ENCODE measurements at places on chromosomes 7 and 10.

DNA sequence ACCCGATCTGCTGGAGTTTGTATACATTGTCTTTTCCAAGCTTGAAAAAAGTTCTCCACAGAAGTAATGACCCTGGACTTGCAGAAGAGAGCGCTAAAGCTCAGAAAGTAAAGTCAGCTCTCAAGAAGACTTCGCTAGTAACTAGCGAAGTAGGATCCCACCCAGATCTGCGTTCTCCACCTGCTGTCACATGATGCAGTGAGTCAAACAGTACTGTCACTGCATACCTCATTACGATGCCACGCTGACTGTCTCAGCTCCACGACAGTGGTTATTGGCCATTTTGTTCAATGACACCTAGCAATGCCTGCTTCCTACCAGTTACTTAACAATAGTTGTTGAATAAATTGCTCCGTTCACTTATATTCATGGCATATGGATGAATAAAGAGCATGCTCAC lies 29.7 kb upstream of the SEC61G start:
- DNase-seq, result peak; percentile 86

- DNase-seq, result no peak
Measured at GRCh38 chr7:73761854-73762658, 8.0 kb downstream of the CLDN3 start.

DNA sequence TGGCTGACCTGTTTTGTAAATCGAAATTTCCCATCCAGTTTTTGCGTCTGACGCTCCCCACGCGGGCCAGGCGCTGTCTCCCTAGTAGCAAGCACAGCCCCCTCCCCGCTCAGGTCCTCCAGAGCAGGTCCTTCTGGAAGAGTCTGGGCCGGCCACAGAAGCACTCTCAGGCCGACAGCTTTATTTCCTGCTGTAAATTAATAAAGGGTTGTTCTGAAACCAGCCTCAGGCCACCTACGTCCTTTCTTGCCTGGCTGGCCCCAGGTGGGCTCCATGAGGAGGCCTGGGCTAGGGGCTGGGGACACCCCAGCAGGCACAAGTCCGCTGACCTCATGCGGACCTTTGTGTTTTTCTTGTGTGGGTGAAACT lies 35.2 kb downstream of the CAMK2B start:
- no peak for DNase-seq

- DNase-seq, result no peak
Measured at GRCh38 chr7:90945104-90945787, 319.0 kb upstream of the FZD1 start.

- DNase-seq, result no peak
Measured at GRCh38 chr10:78980815-78981214, 88.0 kb upstream of the ZMIZ1 start.

DNA sequence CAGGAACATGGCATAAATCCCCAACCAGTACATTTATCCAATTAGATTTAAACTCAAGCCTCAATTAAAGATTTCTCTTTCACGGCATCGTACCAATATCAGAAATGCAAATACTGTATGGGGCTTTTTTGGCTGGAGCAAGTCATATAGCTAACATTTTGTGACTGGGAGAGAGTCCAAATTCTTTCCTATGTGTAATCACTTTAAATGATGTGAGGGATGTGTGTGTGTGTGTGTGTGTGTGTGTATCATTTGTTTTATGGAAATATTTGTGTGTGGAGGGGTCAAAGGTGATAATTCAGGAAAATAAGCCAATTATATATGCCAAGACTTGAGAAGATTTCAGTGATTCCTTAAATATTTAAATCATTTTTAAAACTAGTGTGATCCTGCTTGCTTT lies 196.6 kb downstream of the TRIL start:
- no peak for DNase-seq

DNA sequence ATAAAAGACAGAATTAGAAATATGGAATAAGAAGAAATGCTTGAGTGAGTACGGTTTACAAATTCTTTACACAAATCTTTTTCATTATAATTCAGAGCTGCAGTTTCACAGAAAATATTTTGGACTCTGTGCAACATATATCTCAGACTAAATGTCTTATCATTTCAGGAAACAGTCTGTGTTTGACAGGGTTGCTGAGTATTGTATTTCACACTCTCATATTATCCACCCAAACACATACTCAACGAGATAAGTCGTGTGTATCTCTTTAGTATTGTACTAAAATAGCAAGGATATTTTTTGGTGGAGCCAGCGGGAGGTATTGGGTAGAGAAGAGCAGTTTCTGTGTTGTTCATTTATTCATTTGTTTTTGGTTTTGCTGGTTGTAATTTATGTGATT lies 39.0 kb upstream of the SLC39A12 start:
- no peak for DNase-seq

- no peak for DNase-seq
Measured at GRCh38 chr7:94584113-94584512, 71.8 kb downstream of the SGCE start.

DNA sequence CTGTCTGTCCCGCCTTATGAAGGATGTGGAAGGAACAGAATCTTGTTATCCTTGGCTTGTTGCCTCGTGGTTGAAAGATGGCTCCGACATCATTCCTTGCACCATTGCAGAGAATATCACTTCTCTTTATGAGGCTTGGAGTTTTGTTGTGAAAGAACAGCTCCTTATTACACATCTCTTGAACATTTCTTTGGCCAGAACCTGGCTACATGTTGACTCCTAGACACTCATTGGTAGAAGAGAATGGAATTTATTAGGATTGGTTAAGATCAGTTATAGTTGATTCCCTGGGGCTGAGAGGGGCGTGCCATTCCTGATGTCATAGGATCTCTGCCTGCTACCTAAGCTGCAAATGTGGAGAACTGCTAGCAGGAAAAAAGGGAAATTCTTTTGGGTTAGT lies 180.5 kb upstream of the CTBP2 start:
- no peak for DNase-seq

DNA sequence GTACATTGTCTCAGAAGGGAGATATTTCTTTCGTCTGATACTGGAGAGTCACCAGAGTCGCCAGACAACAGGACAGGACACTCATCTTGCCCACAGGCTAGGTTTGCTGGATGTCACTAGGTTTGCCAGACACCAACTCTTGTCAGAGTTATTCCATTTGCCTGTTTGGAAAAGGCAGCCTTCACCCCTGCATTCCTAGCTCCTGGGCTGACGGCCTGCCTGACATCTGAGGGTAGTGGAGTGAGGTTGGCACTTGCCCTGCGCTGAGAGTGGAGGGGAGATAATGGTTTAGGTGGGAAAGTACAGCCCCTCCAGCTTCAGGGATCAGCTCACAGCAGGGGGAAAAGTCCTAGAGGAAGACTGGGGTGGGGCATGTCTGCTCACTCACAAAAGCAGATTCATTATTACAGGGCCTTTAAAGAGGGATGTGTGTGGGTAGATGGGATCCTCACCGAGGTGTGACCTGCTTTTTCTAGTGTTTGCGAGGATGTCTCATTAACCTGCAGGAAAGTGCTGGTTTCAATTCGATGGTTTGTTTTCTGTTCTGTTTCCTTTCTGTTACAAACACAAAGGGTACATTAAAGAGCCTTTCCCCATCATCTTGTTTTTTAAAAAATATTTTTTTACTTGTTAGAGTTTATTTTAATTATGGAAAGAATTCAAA lies 79.3 kb upstream of the TNS3 start:
- DNase-seq, result no peak

DNA sequence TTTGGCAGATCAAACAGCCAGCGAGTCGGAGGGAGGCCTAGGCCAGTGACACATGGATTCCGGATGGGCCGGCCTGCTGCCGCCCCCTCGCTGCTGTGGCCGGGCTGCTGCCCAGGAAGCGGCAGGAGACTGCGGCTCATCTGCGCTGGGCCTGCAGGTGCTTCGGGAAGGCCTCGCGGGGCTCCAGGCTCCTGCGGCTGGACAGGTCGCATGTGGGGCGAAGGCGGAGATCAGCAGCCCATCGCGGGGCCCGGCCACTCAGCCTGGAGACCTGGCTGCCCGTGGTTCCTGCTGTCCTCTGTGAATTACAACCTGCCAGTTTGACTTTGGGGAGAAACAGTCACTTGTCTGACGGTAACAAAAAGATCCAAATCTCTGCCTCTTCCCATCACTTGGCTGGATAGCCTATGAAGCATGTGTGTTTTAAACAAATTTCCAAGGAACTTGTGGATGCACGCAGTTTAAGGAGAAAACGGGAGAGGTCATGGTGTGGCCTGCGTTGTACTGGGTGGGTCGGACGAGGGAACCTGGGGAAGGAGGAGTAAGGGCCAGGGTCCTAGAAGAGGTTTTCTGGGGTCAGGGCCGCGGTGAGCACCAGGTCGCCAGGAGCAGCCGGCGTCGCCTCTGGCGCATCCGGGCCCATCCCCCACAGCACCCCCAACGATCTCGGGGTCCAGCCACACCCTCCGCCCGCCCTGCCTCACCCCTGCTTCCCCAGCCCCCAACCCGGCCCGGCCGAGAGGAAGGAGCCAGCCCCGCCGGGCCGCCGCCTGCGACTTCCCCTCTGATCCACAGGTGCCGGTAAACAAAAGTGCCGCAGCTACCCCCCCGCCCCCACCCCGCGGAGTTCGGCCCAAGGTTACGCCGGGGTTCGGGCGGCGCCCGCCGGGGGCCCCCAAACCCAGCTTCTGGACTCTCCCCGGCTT lies 1.6 kb downstream of the SPOCK2 start:
- no peak for DNase-seq

DNA sequence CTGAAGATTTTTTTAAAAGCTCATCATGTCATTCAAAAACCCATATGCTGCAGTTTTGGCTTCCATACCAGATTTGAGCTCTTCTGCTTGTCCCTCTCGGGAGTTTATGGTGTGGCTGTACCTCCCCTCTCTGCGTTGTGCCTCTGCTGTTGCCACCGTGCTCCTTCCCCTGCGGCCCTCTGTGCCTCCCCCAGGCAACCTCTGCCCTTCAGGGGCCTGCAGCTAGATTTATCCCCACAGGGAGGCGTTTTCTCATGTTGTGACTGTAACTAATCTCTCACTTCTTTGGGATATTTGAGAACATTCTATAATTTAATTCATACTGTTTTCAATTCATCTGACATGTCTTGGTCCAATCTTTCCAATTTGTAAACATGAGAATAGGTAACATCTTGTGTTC lies 52.7 kb downstream of the TASOR2 start:
- DNase-seq, result no peak

- DNase-seq, result no peak
Measured at GRCh38 chr10:93443481-93443880, 38.7 kb downstream of the MYOF start.

DNA sequence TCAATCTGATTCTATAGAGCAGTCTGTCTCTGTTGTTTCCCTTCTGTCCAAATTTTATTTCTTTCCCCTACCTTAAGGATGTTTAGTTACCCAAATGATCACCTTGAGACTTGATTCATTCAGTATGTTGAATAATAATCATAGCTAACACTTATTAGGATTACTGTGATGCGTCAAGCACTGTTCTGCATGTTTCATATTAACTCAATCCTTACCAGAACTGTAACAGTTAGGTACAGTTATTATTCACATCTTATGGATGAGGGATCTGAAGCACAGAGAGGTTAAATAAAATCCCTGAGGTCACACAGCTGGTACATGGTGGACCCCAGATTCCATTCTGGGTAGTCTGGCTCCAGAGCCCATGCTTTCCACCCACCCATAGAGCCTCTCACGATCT lies 97.9 kb upstream of the SAMD8 start:
- DNase-seq, result no peak

DNA sequence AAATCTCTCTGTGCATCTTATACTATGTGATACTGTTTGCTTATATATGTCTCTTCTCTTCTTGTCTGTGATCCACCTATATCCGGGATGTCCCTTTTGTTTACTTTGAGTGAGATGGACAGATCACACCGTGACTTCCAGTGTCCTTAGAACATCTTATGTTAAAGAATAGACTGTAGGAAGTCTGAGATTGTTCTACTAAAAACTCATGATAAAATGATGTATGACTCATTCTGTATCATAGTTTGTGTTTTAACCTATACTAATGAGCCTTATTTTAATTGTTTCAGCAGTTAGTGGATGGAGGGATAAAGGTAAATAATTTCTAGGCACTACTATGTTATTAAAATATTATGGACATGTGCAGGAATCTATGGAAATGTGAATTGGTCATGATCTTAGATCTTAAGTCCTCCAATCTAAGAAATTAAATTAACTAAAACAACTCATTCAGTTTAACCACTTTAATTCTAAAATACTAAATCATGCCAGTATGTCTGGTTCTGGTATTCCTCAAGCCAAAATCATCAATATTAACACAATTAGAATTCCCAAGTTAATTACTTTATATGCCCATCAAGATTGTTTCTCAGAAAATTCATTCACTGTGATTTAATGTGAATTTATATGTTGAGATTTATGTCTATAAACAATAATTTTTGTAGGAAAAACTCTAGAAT lies 32.0 kb downstream of the ITGB8 start:
- no peak for DNase-seq

GRCh38 chr10:22856444-22857074 lies 71.3 kb upstream of the ARMC3 start:
- DNase-seq, result no peak

DNA sequence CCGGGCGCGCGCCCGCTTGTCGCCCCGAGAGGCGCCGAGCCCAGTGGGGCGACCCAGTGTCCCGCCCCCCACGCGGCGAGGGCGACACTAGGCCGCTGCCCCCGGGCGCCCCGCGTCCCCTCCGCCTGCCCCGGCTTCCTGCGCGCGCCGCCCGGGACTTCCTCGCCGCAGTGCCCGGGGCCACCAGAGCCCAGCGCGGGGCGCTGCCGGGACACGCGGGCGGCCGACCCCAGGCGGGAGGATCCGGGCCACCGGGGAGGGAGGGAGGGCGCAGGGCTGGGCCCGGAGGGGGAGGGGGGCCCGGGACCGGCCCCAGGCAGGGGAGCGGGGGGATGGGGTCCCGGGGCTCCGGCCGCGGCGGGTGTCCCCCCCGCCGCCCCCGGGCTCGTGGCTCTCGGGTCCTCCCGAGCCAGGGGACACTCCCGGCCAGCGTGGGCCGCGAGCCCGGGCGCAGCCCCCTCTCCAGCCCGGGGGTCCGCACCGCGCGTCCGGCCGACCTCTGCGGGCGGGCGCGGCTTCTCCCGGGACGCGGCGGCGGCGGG lies 435 bp upstream of the PWWP2B start:
- peak; percentile 42 for DNase-seq

GRCh38 chr10:105239311-105240219 lies 598.5 kb downstream of the SORCS3 start:
- DNase-seq, result no peak
